ENCODE measurements at places on chromosomes 12 and 14. TPM values are rescaled to one million over a fixed set of nuclear protein-coding genes. Genes with fewer than 3 reads are reported as not detected.

KRT74 gene
- not detected for total RNA-seq

SAMD15 gene
- not detected for total RNA-seq

DNA sequence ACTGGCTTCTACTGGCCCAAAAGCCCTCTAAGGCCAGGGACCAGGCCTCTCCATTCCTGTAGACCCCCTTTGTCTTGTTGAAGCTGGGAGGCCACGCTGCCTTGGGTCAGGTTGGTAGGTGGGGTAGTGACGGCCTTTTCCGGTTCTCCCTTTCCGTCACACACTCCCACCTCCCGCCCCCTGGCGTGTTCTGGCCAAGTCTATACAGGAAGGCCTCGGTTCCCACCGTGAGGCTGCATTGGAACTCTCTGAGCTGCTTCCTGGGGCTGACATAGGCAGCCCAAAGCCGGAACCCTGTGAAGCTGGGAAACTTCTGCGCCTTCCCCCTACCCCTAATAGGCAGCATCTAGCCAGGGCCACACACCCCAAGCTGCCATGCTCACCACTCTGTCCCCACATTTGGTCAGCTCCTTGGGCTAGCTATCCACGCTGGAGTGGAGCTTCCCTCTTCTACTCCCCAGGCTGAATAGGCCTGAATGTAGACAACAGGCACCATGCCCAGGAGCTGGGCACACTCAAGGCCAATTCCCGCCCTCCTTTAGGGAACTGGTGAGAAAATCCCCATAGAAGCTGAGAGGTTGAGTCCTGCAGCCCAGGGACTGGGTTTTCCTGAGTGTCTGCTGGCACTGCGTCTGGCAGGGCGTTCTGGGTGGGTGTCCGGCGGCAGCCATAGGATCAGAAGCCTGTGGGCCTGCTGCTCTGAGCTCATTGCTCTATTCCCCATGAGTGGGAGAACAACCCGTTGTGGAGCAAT is 35.7 kb downstream of the RIN3 start:
- peaks cover 21% of the 10 kb centered on the region for H3K4me1 ChIP-seq
- no peak overlapping the region for H3K27ac ChIP-seq
- no peak overlapping the region for H3K4me3 ChIP-seq
- peaks cover 19% of the 10 kb centered on the region for H3K27me3 ChIP-seq
- no peaks in the 10 kb centered on the region for H3K36me3 ChIP-seq
- DNase-seq = no peak

DNA sequence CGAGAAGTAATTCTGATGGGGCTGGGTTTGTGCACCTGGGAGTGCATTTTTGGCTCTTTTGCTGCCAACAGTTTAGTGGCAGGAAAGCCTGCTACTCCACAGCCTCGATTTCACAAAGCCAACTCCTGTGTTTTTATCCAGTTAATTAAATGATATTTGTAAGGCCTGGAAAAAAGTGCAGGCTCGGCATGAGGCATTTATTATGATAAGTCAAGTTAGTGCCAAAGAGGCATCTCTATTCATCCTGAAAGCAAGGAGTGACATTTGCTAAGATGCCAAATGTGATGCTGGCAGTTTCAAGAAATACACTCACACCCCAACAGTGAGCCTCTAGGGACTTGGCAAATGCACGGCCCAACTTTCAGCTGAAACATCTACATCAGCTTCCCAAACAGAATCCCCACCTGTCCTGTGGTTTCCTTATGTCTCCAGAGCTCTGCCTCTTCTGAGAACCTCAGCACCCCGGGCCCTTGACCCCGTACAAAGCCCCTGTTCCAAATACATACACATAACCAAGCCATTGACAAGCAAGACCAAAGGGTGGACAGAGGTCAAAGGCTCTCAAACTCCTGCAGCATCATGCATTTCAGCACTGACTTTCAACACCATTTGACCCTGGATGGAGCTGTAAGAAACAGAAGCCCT is 955.1 kb upstream of the TMEM132C start:
- H3K4me1 ChIP-seq = peaks cover 5% of the 10 kb centered on the region
- no peak overlapping the region for H3K4me3 ChIP-seq
- no peaks in the 10 kb centered on the region for H3K36me3 ChIP-seq
- DNase-seq = no peak
- no peak overlapping the region for H3K27ac ChIP-seq

DNA sequence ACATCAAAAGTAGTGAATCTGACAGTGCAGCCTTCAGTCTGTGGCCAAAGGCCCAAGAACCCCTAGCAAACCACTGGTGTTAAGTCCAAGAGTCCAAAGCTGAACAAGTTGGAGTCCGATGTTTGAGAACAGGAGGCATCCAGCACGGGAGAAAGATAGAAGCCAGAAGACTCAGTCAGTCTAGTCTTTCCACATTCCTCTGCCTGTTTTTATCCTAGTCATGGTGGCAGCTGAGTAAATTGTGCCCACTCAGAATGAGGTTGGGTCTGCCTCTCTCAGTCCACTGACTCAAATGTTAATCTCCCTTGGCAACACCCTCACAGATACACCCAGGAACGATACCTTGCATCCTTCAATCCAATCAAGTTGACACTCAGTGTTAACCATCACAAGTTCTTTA is 1255.4 kb downstream of the LRFN5 start:
- no peaks in the 10 kb centered on the region for H3K4me1 ChIP-seq
- DNase-seq = no peak
- H3K27me3 ChIP-seq = no peaks in the 10 kb centered on the region
- H3K27ac ChIP-seq = no peak overlapping the region
- H3K36me3 ChIP-seq = no peaks in the 10 kb centered on the region
- no peak overlapping the region for H3K4me3 ChIP-seq

DNA sequence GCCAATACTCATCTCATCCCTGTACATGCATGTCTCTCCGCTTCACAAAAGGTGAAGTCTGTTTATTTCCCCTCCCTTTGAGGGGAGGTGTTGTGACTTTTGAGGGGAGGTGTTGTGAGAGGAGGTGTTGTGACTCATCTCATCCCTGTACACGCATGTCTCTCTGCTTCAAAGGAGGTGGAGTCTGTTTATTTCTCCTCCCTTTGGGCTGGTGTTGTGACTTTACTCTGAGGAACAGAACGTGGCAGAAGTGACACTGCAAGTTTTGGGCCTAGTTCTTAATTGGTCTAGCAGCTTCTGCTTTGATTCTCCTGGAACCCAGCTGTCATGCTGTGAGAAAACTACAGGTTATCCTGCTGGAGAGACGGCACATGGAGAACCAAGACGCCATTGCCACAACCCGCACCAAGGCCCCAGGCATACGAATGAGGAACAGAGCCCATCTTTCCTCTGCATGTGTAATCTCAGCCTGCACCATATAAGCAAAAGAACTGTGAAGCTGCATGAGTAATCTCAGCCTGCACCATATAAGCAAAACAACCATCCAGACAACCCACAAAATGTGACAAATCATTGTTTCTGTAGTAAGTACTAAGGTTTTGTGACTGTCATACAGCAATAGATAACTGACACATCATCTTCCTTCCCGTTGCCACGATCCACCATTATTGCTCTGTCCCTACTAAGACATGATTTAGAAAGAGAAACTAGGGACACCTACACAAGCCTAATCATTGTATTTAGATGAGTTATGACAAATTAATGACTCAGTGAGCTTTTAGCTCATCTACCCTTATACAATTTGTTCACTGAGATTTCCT is 30.0 kb downstream of the GALNT4 start:
- H3K4me3 ChIP-seq = peak overlapping the region; percentile 8
- peaks cover 30% of the 10 kb centered on the region for H3K4me1 ChIP-seq
- H3K36me3 ChIP-seq = peaks cover 59% of the 10 kb centered on the region

All from activated CD4-positive, alpha-beta memory T cell treated with anti-CD3 and anti-CD28 coated beads, Interleukin-2, amount 10 ng/mL, durations not matched to agents 7 days and 5 days (primary cell).